ENCODE measurements at places on chromosomes 3 and 15.

DNA sequence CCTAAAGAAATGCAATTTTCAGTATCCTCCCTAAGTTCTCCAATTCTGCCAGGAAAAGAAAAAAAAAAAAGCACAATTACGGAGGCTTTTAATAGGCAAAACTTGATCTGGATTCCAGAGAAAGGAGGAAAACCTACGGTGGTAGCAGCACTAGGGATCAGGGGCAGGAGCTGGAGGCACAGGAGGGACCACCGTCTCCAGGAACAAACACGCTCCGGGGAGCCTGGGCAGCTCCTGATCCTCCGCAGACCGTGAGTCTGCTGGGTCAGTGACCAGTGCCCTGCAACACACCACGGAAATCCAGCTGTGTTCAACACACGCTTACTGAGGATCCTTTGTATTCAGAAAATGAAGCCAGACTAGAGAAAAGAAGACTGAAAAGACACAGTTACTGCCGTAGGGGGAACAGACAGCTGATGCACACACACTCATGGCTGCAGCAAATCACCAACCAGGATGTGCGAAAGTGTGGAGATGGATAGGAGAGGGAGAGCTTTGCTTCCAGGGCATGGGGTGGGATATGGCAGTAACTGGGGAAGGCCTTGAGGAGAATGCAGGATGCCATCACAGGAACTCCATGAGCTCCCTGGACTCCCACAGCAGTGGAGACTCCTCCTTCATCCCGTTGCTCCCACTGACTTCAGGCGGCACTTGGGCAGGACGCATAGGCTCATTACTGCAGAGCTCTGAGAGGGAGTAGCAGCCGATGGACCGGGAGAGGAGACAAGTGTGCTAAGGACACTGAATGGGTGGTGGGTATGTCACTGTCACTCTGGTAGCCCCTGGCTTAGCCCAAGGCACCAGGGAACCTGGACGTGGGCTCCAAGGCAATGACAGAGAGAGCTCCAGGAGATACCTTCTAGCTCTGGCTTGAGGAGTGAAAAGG lies 167.0 kb downstream of the ATP10A start:
- no peak for DNase-seq

GRCh38 chr3:34264337-34265041 lies 466.1 kb downstream of the PDCD6IP start:
- DNase-seq, result no peak

- DNase-seq, result peak; percentile 41
These were observed 36.5 kb upstream of the KLHL6 start for GRCh38 chr3:183591881-183592521.

GRCh38 chr3:32685543-32686185 lies 676 bp downstream of the CNOT10 start:
- peak; percentile 49 for DNase-seq

- DNase-seq, result no peak
These were observed 15.8 kb downstream of the IGSF11 start for GRCh38 chr3:119018690-119019463.

DNA sequence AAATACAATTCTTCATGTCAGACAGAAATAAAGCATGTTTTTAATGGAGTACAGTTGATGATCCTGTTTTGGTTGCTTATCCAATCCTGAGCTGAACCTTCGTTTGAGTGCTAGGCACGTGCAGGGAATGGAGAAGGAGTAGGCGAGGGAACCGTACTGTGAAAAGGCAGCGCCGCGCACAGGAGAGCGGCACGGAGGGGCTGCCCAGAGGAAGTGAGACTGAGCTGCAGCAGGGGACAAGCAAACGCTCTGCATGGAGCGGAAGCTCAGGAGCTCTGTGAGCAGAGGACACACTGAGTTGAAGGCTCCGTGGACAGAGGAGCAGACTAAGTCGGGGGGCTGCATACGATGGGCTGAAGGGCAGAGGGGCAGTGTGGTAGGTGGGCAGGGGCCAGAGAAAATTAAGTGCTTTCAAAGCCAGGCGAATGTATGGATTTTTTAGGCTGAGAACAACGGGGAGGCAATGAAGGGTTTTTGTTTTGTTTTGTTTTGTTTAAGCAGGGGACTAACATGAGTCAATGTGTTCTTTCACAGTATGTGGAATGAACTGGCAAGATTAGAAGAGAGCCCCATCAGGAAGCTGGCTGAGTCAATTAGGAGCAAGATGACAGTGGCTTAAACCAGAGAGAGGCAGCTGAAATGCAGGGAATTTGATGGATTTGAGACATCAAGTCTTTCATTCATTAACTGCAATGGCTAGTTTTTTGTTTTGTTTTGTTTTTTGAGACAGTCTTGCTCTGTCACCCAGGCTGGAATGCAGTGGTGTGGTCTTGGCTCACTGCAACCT lies 23.8 kb upstream of the TM2D3 start:
- DNase-seq, result peak; percentile 29

- no peak for DNase-seq
These were observed 1.5 kb upstream of the SH3GL3 start for GRCh38 chr15:83445643-83446042.

DNA sequence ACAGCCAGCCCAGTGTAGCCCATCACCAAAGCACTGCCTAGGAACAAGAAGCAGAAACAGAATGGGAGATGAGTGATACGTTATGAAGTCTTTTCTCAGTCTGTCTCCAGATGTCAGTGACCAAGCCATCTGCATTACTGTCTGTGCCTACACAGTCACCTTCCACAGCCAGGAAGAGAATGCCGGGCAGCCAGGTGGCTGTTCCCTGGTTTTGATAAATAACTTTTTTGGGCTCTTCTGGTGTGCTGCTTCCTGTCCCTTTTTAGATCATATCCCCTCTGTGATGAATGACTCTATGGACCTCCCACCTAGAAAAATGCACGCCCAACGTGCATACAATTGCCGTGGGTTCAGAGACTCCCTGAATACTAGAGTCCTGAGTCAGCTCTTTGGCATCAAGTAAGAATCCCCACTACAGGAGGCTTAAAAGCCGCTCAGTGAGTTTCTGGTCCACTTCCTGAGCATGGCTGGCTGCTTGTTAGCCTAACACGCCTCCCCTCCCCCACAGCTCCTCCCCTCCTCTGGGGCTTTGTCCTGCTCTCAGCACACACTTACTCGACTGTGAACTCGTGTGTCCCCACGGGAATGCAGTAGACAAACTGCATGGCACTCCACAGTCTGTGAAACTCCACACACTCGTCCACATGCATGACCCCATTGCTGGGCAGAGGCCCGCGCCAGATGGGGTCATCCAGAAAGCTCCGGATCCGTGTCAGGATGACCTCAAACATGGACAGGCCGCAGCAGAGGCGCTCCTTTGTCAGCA lies 34.7 kb downstream of the NIPA2 start:
- DNase-seq, result no peak

DNA sequence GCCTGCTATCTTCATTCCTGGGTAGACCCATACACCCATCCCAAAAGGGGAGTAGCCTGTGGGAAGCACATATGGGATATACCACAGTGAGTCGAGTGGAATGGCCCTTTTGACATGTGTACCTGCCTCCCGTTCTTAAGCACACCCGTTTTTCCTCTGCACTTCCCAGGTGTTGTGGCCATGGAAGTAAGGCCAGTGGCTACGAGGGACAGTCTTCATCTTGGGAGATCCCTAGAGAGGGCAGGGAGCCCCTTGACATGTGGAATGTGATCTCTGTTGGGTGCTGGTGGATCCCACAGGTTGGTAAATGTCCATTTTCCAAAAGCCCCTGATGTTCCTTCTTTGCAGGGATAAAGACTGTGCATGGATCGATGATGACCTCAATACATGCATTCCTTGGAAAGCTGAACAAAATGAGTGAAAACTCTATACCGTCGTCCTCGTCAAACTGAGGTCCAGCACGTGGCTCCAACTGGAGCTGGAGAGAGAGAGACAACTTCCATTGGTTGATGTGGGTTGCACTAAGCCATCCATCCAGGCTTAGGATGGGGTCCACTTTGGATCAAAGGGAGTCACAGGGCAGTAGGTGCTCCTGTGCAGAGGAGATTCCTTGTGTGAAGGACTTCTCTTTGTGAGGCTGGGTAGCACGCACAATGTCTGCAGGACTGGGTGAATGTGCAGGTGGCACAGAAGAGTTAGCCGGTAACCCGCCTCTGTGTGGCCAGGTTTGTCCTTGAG lies 136.8 kb downstream of the SNRPN start:
- DNase-seq, result no peak

DNA sequence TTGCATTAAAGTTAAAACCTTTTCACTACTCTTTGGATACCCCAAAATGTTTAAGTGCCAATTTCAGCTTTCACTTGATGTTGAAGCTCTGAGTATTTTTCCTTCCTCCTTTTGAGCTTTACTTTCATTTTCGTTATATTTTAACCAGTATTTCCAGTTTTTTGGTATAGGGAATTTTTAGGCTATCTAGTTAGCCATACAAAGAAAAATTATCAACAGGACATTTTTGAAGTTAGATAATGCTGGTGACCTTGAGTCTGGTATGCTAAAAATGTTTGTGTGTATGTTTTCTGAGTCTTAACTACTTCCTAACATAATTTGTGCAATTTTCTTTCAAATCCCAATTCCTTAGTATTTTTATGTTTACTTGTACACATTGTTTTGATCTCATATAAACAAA lies 284.8 kb downstream of the OTOL1 start:
- DNase-seq, result no peak

GRCh38 chr3:71487418-71487817 lies 96.1 kb downstream of the FOXP1 start:
- DNase-seq, result no peak

DNA sequence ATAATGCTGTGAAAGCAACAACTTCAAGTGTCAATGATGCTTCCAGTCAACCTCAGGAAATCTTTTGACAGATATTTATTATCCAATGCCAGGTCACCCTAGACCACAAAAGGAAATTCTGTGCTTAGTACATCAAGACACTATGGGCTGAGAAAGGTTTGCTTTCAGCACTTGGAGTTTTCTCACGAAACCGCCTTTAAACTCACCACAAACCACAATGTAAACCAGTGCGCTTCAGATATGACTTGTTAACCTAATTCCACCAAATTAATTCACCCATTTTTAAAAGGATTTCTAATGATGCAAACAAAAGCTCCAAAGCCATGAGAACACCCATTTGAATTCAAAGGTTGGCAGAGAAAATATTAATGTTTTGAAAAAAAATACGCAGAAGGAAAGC lies 292.9 kb upstream of the NR2F2 start:
- no peak for DNase-seq

GRCh38 chr15:34011481-34011880 lies 27.5 kb downstream of the AVEN start:
- DNase-seq, result no peak

GRCh38 chr15:66734961-66735908 lies 33.2 kb downstream of the SMAD6 start:
- peak; percentile 41 for DNase-seq

DNA sequence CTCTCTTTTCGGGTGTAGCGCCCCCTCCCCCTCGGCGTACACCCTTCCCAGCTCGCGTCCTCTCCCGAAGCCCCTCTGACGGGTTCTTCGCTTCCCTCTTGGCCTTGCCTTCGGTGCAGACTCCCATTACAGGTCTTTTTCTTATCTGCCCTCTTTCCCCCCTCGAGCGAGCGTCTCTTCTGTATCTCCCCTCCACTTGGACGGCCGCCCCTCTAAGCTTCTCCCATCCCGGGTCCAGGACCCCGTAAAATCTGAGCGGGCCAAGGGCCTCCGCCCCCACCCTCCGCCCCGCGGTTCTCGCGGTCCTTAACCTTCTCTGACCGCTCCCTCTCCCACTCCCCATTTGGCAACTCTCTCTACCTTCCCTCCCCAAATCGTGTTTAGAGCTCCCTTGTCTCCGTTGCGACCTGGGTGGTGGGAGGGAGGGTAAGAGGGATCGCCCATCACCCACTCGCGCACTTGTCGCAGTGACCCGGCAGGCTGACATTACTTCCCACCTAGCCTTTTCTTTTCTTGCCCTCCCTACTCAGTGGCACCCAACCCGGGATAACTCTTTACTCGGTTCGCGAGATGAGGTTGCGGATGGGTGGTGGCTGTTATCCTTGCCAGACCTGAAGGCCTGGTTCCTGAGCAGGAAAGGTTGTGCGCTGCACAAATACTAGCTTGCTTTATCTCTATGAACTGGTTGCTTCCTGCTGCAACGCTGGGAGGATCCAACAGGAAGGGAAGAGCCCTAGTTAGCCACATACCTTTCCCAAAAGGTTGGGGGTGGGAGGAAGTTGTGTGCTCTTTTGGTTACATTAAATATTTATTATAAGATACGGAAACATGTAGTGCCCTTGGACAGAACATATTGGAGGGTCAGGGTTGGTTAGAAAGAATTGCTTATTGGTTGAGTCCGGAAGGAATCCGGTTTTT lies 922 bp downstream of the RAB11A start:
- peak; percentile 87 for DNase-seq

DNA sequence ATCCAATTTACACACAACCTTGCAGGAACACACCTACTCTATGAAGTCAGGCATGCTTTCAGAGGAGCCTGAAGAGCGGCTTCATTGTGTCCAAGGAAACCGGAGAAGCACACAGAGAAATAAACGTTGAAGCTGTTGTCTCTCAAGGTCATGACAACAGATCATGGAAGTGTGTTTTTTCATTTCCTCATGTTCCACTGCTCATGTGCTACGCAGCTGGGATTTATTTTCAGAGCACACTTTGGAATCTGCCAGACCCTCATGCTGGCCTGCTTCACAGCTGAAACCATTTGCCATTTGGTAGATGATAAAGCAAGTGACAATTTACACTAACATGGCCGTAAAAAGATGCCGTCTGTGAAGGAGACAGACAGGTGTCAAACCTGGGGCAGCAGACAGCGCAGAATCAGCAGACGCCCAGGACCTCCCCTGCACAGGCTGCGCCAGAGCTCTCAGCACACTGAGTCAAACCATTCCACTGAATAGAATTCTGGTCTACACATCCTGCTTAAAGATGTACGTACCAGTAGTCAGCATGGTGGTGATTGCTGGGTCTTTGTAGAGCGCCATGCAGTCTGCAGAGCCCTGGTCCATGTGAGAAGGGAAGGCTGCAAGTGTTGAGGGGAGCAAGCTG lies 99.3 kb downstream of the ARNT2 start:
- DNase-seq, result no peak

GRCh38 chr3:21020043-21020442 lies 731.0 kb downstream of the ZNF385D start:
- no peak for DNase-seq

DNA sequence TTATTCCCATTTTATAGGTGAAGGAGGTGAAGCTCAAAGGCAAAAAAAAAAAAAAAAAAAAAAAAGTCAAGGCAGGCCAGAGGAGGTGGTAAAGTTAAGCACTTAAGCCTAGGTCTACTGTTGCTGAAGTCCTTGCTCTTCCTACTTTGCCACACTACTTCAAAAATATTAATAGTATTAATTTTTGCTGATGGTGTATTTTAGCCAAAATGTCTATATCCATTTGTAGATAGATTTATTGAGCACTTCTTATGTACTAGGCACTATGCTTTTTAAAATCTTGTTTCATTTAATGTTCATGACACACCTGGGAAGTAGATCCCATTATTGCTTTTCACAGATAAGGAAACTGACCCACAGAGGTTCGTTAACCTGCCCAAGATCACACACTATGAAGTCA lies 247.1 kb upstream of the P2RY1 start:
- DNase-seq, result no peak

- no peak for DNase-seq
These were observed 47.3 kb upstream of the CCDC80 start for GRCh38 chr3:112688085-112688769.

- no peak for DNase-seq
These were observed 38.7 kb downstream of the TIGIT start for GRCh38 chr3:114332342-114333179.

GRCh38 chr3:70561796-70562195 lies 249.4 kb upstream of the MDFIC2 start:
- DNase-seq, result no peak
